Muscle of leg (tissue), 16 donors: ENCODE measurements at places on chromosomes 13 and 19. TPM values are rescaled to one million over a fixed set of nuclear protein-coding genes. Genes with fewer than 3 reads are reported as not detected.

The OR7A5 gene
- total RNA-seq = not detected

The MISP gene
- total RNA-seq = 0.09 TPM

The ZNF490 gene
- 4.8 TPM for total RNA-seq

The ZNF681 gene
- 2.7 TPM for total RNA-seq

The CTXN1 gene
- 0.58 TPM for total RNA-seq

The C1QTNF9B gene
- 2.9 TPM for total RNA-seq

The ZNF225 gene
- total RNA-seq = 6.6 TPM

The FUT6 gene
- not detected for total RNA-seq

The SPRED3 gene
- total RNA-seq = 0.09 TPM

The TMC4 gene
- 1.5 TPM for total RNA-seq

The CEACAM1 gene
- 0.62 TPM for total RNA-seq

The CEACAM4 gene
- not detected for total RNA-seq

The TBXA2R gene
- total RNA-seq = 0.53 TPM

The SLAIN1 gene
- total RNA-seq = 7.5 TPM

The FGF22 gene
- total RNA-seq = 0.04 TPM

The ZNF135 gene
- 11.7 TPM for total RNA-seq

The ZNF730 gene
- total RNA-seq = 3.5 TPM

The IL12RB1 gene
- total RNA-seq = 0.22 TPM

The CALR3 gene
- total RNA-seq = not detected

The ITPKC gene
- total RNA-seq = 8.2 TPM

The GJB6 gene
- 0.04 TPM for total RNA-seq

The BRD4 gene
- total RNA-seq = 14.5 TPM

The NLRP5 gene
- not detected for total RNA-seq

The PCP2 gene
- not detected for total RNA-seq
